Kidney (tissue), 22 donors: ENCODE measurements at places on chromosomes 3 and 15.

- peak; percentile 65 for DNase-seq
Measured at GRCh38 chr3:196942915-196943277, 568 bp upstream of the NCBP2 start.

DNA sequence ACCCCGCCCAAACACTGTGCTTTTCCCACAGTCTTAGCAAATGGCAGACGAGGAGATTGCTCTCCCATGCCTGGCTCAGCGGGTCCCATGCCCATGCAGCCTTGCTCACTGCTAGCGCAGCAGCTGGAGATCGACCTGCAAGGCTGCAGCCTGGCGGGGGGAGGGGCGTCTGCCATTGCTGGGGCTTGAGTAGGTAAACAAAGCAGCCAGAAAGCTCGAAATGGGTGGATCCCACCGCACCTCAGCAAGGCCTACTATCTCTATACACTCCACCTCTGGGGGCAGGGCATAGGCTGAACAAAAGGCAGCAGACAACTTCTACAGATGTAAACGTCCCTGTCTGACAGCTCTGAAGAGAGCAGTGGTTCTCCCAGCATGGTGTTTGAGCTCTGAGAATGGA, 27.2 kb upstream of the WDR5B start:
- DNase-seq = no peak

DNA sequence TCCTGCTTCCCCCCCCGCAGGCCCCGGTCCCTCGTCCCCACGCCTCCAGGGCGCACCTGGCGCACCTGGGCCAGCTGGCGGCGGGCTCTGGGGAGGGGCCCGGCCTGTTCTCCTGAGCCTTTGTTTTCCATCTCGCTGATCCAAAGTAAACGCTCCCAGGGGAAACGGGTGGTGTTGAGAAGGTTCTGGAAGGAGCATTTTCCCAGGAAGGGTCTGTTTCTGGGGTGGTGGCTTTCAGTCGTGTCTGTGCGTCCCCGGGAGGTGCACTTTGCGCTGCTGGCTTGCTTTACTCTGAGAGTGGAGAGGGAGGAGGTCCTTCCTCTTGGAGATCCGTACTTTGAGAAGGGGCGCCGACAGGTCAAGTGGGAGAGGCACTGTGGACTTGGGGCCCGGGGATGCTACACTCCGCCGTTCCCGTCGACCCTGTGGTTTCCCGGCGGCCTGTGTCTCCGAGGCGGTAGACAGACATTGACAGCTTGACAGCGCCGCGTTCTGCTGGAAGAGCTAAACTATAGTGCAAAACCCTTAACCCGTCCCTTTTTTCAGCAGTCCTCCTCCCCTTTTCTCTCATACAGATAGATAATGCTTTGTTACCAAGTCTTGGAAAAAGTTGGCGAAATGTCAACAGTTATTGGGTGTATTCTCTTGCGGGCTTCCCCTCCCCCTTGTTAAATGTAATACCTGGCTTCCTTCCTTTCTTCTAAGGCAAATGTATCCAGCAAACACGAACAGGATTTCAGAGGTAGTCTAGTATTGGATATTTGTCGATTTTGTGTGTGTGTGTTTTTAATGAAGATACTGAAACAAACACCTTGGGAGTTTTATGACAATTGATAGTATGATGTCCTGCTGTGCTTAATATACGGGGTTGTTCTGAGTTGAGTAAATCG, 6.5 kb downstream of the TPM1 start:
- peak; percentile 89 for DNase-seq

DNA sequence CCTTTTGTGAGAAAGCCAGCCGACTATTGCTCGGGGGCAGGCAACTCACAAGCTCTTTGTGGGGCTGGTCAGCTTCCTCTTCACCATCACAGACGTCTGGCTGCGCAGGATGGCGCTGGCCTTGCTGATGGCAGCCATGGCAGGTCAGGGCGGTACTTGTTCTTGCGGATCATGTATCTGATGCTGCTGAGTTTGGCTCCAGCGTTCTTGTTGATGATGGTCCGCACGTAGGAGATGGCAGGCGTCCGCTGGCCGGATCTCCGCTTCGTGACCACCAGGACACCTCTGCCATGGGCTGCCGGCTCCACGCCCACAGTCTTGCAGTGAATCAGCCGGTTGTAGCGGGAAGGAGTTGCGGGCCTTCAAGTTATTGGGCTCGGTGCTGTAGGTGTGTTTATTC, 67.9 kb upstream of the SLC7A14 start:
- DNase-seq = no peak

DNA sequence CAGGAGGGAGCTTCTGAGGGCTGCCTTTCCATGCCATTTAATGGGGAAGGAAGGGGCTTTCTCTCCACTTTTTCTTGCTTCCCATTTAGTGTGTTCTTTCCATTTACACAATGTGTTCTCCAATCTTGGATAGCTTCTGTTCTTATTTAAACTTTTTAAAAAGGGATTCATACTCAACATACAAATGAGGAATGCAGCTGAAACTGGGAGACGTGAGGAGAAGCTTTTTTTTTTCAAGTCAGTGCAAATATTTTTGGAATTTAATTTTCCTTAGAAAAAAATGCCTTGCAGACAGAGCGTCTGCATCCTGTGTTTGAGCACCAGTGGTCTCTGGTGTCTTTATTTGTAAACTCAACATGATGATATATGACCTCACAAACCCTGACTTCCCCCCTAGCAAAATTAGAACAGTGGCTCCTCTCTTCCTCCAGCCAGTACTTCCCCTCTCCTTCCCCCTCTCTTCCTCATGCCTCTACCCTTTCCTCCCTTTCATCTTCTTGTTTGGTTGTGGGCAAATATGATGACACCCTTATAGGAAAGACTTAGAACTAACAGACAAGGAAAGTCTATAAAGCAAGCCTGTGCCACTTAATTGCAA, 48.1 kb upstream of the PCSK6 start:
- peak; percentile 62 for DNase-seq

GRCh38 chr15:90421527-90421926, 33.5 kb downstream of the IQGAP1 start:
- no peak for DNase-seq

GRCh38 chr3:17911986-17912760, 169.7 kb upstream of the TBC1D5 start:
- peak; percentile 34 for DNase-seq

- no peak for DNase-seq
Measured at GRCh38 chr3:160886421-160886820, 130.4 kb downstream of the PPM1L start.

- no peak for DNase-seq
Measured at GRCh38 chr15:81843226-81843625, 202.6 kb downstream of the MEX3B start.

DNA sequence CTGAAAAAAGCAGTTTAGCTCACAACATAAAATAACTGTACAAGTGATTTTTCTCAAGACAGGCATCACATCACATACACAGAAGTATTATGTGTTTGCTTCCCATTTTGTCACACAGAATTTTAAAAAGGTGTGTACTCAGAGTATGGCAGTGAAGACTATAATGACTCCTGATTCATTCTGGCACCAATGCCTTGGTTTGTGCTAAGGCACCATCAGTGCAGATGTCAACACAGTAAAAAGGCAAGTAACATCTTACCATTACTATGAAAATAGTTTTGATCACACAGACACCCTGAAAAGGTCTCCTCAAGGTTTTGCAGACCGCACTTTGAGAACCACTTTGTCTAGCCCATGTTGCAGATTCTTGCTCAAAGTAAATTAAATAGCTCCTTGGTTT, 191.6 kb downstream of the KLHL25 start:
- no peak for DNase-seq

- no peak for DNase-seq
Measured at GRCh38 chr15:93478947-93479346, 389.9 kb upstream of the RGMA start.

DNA sequence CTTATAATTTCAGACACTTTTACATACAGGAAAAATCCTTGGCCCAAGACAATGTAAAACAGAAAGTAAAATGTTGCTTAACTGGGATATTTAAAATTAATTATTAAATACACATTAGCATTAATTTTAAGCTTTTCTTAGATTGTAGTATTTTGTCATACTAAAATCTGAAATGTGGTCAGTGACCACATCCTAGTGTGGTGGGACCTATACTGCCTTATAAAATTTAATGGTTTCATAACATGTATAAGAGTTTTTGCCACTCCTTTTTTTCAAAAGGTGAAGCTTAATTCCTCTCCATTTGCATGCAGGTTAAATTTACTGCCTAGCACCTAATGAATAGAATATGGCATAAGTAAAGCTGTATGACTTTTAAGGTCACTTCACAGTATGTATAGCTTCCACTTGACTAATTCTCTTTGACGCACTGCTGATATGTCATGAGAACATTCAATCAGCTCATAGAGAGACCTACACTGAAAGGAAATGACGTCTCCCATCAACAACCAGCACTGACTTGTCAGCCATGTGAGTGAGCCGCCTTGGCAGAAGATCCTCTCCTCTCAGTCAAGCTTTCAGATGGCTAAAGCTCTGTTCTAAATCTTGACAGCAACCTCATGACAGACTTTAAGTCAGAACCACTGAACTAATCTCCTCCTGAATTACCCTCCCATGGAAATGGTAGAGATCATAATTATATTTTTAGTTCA, 847.8 kb downstream of the SI start:
- no peak for DNase-seq

DNA sequence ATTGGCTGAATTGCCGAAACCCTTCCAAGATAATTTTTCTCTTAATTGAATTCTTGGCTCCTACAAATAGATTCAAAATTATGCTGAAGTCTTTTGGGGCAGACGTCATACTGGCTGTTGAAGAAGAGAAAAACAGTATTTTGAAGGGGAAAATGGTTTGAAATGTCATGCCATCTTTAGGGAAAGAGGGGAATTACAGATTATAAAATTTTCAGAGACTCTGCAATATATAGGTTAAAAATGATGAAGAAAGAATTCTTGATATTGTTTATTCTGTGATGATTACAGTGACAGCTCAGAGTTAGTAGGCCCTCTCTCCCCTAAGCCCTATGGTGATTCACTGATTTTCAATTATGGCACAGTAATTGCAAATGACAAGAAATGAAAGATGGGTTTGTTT, 86.1 kb downstream of the CGNL1 start:
- no peak for DNase-seq

DNA sequence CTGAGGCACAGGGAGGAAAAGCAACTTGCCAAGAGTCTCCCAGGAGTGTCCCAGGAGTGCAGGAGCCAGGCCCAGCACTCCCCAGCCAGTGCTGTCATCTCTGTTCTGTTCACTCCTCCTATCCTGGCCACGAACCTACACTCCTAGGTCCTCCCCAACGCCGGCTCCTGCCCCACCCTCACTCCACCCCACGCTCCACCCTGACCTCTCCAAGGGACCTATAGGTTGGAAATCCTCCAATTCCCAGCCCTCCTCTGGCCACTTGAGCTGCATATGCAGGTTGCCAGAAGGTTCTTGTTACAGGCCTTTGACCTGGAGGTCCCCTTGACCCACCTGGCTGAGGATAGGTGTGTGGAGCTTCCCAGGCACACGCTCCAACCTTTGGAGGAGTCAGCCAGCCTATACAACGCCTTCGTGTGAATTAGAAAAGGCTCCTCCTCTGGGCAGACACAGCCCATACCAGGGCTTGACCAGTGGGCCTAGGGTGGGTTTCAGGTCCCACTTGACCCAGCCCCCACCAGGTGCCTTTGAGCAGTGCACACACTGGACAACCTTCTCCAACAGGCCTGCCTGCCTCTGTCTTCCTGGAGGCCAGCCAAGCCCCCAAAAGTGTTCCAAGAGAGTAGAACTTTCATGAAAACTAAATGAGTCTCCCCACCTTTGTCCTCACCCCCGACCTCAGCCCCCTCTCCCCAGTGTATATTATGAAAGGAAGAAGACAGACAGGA, 167.2 kb upstream of the TLE3 start:
- DNase-seq = no peak

DNA sequence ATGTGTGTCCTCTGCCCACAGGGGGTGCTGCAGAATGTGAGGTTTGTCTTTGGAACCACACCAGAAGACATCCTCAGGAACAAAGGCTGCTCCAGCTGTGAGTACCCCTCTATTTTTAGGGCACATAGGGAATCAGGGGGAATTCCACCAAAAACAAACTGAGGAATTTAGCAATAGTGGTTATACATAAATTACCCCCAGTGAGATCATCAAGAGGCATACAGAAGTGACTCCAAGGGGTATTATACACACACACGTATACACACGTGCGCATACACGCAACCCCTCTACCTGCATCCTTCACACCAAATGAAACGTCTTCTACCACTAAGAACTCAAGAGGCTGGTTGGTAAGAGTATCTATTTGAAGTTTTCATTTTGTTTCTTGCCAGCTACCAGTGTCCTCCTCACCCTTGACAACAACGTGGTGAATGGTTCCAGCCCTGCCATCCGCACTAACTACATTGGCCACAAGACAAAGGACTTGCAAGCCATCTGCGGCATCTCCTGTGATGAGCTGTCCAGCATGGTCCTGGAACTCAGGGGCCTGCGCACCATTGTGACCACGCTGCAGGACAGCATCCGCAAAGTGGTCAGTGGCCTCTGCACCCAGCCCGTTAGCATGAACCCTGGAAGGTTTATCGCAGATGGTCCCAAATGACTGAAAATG, 2.9 kb downstream of the THBS1 start:
- no peak for DNase-seq

DNA sequence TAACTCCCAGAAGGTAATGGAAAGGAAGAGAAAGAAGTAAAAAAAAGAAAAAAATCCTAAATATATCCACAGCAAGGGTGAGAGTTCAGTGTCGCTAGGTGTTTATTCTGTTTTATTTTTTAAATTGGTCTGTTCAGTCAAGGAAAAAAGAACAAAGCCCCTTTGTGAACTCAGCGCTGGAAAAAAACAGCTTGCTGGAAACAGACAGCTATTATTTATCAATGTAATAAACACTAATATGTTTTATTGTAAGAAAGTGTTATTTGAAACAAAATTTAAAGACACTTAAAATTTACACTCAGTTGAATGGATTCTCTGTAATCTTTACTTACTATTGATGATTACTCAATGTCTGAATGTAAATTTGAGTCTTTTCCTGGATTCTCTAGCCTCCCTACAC, 32.3 kb upstream of the LEKR1 start:
- DNase-seq = no peak

- DNase-seq = no peak
Measured at GRCh38 chr3:195256639-195257453, 14.1 kb downstream of the XXYLT1 start.

DNA sequence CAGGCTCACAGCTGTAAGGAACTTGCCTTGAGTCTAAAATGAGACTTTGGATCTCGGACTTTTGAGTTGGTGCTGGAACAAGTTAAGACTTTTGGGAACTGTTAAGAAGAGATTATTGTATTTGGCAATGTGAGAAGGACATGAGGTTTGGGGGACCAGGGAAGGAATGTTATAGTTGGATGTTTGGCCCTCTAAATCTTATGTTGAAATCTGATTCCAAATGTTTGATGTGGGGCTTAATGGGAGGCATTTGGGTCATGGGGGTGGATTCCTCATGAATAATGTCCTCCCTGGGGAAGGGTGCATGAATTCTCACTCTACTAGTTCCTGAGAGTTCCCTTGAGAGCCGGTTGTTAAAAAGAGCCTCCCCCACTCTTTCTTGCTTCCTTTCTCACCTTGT, 18.5 kb upstream of the CHCHD6 start:
- DNase-seq = no peak

- DNase-seq = no peak
Measured at GRCh38 chr3:74599564-74599963, 14.9 kb downstream of the CNTN3 start.

- no peak for DNase-seq
Measured at GRCh38 chr3:114460459-114460858, 166.6 kb downstream of the TIGIT start.

GRCh38 chr15:94298364-94298763, 67.0 kb downstream of the MCTP2 start:
- no peak for DNase-seq

GRCh38 chr3:134061401-134061800, 31.7 kb upstream of the SLCO2A1 start:
- DNase-seq = no peak

GRCh38 chr15:74433592-74434262, at the start of gene SEMA7A:
TSS of gene SEMA7A (minus strand) at chr15:74433958. CDS start at chr15:74433918, 40 bp downstream.
- peak; percentile 91 for DNase-seq
